CD4-positive, alpha-beta T cell treated with Interleukin-6 at 100 ng/mL for 8 hours (primary cell): ENCODE measurements at places on chromosomes 2 and 18.

- no peak for DNase-seq
Measured at GRCh38 chr2:158004126-158004764, 97.4 kb upstream of the UPP2 start.

GRCh38 chr18:8242151-8242696, 367.0 kb upstream of the RAB12 start:
- no peak for DNase-seq

- DNase-seq: no peak
Measured at GRCh38 chr2:12624905-12625598, 91.7 kb upstream of the TRIB2 start.

- no peak for DNase-seq
Measured at GRCh38 chr18:33906046-33906445, 318.7 kb downstream of the NOL4 start.
